Common myeloid progenitor, CD34-positive (primary cell): ENCODE measurements at places on chromosomes 5 and 9.

DNA sequence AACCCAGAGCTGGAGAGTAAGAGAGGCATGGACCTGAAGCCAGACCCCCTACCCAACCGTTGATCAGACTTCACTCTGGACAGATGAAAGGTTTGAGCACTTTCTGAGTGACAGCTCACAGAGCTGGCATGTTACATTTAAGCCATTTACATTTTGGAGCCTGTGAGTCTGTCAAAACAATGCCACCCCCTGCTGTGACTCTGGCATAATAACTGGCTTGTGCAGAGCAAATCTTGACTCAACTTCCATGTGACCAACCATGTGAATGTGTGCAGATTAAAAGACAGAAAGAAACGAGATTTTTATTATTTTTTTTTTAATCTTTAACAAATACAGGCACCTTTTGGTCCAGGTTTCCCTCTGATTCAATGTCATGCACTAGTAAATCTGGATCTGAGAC is 48.5 kb downstream of the MFAP3 start:
- H3K27me3 ChIP-seq: peaks cover 2% of the 10 kb centered on the region
- no peak for DNase-seq
- no peak overlapping the region for H3K27ac ChIP-seq
- H3K4me3 ChIP-seq: no peak overlapping the region

GRCh38 chr9:100101608-100102007 is 2.6 kb downstream of the INVS start:
- H3K27me3 ChIP-seq: no peaks in the 10 kb centered on the region
- no peak overlapping the region for H3K4me3 ChIP-seq
- H3K4me1 ChIP-seq: peaks cover 21% of the 10 kb centered on the region
- peaks cover 29% of the 10 kb centered on the region for H3K36me3 ChIP-seq

GRCh38 chr9:136326061-136326760 is 1.1 kb upstream of the GPSM1 start:
- H3K27me3 ChIP-seq: no peaks in the 10 kb centered on the region
- H3K4me1 ChIP-seq: peaks cover 54% of the 10 kb centered on the region
- peak overlapping the region; percentile 48 for H3K4me3 ChIP-seq

GRCh38 chr5:54159893-54160195 is 150.5 kb downstream of the ARL15 start:
- H3K27ac ChIP-seq: no peak overlapping the region
- H3K4me1 ChIP-seq: no peaks in the 10 kb centered on the region
- no peak for DNase-seq
- peaks cover 5% of the 10 kb centered on the region for H3K36me3 ChIP-seq

- H3K4me1 ChIP-seq: no peaks in the 10 kb centered on the region
- no peak overlapping the region for H3K4me3 ChIP-seq
- H3K36me3 ChIP-seq: no peaks in the 10 kb centered on the region
- H3K27me3 ChIP-seq: no peaks in the 10 kb centered on the region
- no peak for DNase-seq
- H3K27ac ChIP-seq: no peak overlapping the region
Measured at GRCh38 chr5:169258372-169259000, 42.5 kb downstream of the SLIT3 start.

GRCh38 chr5:10671041-10672008 is 89.7 kb downstream of the DAP start:
- DNase-seq: no peak
- no peak overlapping the region for H3K27ac ChIP-seq
- H3K36me3 ChIP-seq: no peaks in the 10 kb centered on the region
- no peak overlapping the region for H3K4me3 ChIP-seq

DNA sequence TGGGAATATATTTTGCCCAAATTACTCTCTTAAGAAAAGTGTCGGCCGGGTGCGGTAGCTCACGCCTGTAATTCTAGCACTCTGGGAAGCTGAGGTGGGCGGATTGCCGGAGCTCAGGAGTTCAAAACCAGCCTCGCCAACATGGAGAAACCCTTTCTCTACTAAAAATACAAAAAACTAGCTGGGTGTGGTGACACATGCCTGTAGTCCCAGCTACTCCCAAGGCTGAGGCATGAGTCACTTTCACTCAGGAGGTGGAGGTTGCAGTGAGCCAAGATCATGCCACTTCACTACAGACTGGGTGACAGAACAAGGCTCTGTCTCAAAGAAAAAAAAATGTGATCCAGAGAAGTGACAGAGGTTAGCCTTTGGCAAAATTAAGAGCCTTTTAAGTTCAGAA is 26.4 kb upstream of the TMEM171 start:
- no peak overlapping the region for H3K4me3 ChIP-seq
- no peaks in the 10 kb centered on the region for H3K27me3 ChIP-seq
- no peaks in the 10 kb centered on the region for H3K36me3 ChIP-seq
- H3K27ac ChIP-seq: no peak overlapping the region
- DNase-seq: no peak

DNA sequence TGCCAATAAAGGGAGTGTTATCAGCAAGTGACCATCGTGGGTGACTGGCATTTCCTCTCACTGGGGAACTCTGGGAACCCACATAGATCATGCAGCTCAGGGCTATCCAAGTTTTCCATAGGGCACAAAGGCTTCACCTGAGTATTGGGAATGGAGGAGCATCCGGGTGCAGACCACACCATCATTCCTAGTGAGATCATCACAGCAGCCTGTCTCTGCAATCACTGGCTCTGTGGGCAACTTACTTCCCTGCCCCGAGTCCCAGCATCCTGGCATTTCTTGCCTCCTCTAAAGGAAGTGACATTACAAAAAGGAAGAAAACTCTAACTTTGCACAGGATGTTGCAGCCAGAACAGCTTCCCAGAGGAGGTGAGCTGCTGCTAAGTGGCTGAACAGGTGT is 80.6 kb upstream of the SHB start:
- no peak overlapping the region for H3K27ac ChIP-seq
- peaks cover 24% of the 10 kb centered on the region for H3K27me3 ChIP-seq
- no peak for DNase-seq
- no peaks in the 10 kb centered on the region for H3K36me3 ChIP-seq

GRCh38 chr9:86175743-86176456 is 76.5 kb upstream of the GOLM1 start:
- DNase-seq: no peak
- no peak overlapping the region for H3K4me3 ChIP-seq
- no peaks in the 10 kb centered on the region for H3K4me1 ChIP-seq
- no peak overlapping the region for H3K27ac ChIP-seq
- no peaks in the 10 kb centered on the region for H3K36me3 ChIP-seq
- no peaks in the 10 kb centered on the region for H3K27me3 ChIP-seq

- no peaks in the 10 kb centered on the region for H3K4me1 ChIP-seq
- H3K36me3 ChIP-seq: no peaks in the 10 kb centered on the region
- H3K4me3 ChIP-seq: no peak overlapping the region
- no peak overlapping the region for H3K27ac ChIP-seq
Measured at GRCh38 chr5:40359093-40359492, 320.6 kb upstream of the PTGER4 start.

DNA sequence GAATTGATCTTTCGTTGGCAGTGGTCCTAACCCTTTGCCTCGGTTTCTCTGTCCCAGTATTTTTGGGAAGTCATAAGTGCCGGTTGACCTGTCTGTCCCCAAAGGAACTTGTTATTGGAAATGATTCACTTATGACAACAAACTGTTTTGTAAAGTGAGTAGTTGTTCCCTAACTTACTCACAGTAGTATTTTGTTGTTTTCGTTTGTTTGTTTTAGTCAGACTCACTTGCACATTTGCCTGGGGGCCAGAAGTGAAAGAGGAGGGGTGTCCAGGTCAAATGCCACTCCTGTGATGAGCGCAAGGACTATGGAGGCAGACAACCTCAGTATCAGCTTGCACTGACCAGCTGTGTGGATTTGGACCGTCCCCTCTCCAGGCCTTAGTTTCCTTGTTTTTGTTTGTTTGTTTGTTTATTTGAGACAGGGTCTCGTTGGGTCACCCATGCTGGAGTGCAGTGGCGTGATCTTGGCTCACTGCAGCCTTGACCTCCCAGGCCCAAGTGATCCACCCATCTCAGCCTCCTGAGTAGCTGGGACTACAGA is 47.3 kb downstream of the ANKRD55 start:
- no peak for DNase-seq
- H3K36me3 ChIP-seq: no peaks in the 10 kb centered on the region
- no peak overlapping the region for H3K4me3 ChIP-seq
- H3K27me3 ChIP-seq: no peaks in the 10 kb centered on the region

- no peaks in the 10 kb centered on the region for H3K4me1 ChIP-seq
- no peak overlapping the region for H3K27ac ChIP-seq
- no peak for DNase-seq
- no peak overlapping the region for H3K4me3 ChIP-seq
- no peaks in the 10 kb centered on the region for H3K36me3 ChIP-seq
Measured at GRCh38 chr9:107999890-108000289, 510.3 kb upstream of the KLF4 start.

GRCh38 chr5:88490874-88491273 is 222.2 kb upstream of the TMEM161B start:
- no peaks in the 10 kb centered on the region for H3K4me1 ChIP-seq
- no peak overlapping the region for H3K27ac ChIP-seq
- peaks cover 9% of the 10 kb centered on the region for H3K27me3 ChIP-seq
- H3K4me3 ChIP-seq: no peak overlapping the region
- no peaks in the 10 kb centered on the region for H3K36me3 ChIP-seq

DNA sequence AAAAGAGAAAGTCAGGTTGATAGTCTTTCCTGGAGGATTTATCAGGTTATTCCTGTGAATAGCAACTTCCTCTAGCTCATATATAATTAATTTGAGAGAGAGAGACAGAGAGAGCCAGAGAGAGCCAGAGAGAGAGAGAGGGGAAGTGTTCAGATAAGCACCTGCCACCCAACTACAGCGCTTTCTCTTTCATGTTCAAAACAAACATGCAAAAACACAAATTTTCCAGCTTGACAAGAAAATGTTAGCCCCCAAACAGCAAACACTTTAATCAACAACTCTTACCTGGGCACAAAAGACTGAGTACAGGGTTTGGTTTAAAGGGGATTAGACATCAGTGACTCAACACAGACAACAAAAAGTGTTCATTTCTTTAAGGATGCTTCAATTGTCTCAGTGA is 61.7 kb upstream of the PLPP6 start:
- peaks cover 28% of the 10 kb centered on the region for H3K27me3 ChIP-seq
- H3K36me3 ChIP-seq: no peaks in the 10 kb centered on the region
- peak; percentile 76 for DNase-seq
- no peak overlapping the region for H3K27ac ChIP-seq

GRCh38 chr5:131396015-131396414 is 132.2 kb downstream of the CDC42SE2 start:
- no peak overlapping the region for H3K27ac ChIP-seq
- no peak for DNase-seq
- H3K27me3 ChIP-seq: no peaks in the 10 kb centered on the region
- peaks cover 9% of the 10 kb centered on the region for H3K4me1 ChIP-seq
- no peak overlapping the region for H3K4me3 ChIP-seq
- H3K36me3 ChIP-seq: peaks cover 33% of the 10 kb centered on the region

DNA sequence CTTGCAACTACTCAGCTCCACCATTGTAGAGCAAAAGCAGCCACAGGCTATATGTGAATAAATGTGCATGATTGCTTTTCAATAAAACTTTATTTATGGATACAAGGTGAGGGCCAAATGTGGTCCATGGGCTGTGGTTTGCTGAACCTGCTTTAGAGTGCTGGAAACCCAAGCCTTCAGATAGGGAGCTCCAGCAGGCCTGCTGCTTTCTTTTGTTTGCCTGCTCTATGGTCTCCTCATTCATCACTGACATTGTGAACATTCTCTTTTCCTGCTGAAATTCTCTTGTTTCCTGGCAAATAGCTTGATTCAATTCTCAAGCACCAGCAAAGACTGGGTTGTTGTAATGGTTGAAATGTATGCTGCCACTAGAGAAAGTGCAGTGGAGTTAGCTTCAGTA is 26.0 kb downstream of the EGFLAM start:
- no peaks in the 10 kb centered on the region for H3K4me1 ChIP-seq

- no peaks in the 10 kb centered on the region for H3K27me3 ChIP-seq
- no peak overlapping the region for H3K27ac ChIP-seq
- no peak for DNase-seq
- no peaks in the 10 kb centered on the region for H3K36me3 ChIP-seq
Measured at GRCh38 chr5:93821891-93822415, 80.6 kb upstream of the POU5F2 start.
